ENCODE measurements at places on chromosomes 2 and 18.

DNA sequence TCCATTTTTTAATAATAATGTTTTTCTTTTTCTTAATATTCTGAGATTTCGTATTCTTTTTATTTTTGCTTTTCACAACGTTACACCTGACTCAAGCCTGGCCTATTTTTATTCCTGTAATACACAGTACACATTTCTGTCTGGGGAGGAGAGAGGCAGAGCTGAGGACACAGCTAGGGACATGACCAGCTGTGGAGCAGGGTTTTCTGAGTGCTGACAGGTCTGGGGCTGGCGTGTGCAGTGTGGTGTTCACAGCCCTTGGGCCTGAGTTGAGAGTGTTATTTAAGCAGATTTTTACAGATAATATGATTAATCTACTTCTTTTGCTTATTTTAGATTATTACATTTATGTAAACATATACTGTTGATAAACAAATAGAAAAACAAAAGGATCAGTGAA, 55.9 kb downstream of the ZAP70 start:
- DNase-seq = no peak

- DNase-seq = peak; percentile 88
Measured at GRCh38 chr2:27566628-27567027, 16.2 kb upstream of the ZNF512 start.

DNA sequence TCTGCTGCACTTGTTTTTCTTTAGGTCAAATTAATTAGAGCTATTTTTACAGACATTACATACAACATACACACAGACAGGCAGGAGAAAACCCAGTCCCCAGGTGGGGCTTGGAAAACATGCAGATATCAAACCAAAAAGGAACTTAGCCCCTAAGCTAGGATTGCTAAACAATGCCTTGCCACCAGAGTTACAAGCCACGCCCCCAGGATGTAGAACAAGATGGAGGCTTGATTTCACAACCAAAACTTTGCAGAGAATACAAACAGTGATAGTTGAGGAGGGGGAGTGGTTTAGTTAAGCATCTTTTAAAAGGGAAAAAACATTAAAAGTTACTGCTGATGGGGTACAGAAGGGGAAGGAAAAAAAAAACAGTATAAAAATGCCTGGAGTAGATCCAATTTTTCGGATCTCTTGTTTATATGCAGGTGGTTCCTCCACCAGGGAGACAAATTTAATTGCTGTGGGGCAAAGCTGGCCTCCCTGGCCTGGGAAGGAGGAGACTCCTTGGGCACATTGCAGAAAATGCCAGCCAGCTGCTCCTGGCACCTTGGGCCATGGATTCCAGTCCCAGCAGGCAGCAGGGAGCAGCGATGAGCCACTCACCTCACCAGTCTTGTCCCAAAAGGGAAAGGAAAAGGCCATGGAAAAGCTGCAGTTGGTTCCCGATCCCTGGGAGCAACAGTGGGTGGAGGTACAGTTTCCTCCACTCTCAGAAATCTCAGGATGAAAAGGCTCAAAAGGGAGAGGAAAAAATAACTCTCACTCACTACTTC, 348.4 kb upstream of the REG3G start:
- no peak for DNase-seq

DNA sequence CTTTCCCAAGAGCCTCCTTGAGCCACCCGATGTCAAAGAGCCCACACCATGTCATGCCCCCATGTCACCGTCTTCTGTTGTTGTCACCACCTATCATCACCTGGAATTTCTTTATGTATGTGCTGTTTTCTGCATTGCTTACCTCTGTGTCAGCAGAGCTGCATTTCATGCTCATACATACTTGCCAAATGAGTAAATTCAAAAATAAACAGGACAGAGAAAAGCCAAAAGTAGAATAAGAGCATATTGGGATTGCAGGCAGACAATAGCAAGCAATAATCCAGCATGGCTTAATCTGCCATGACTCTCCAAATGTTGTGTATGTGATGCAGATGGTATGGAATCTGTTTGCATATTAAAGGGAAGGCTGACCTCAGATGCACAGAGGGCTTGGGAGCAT, 15.3 kb upstream of the RGPD4 start:
- DNase-seq = no peak

DNA sequence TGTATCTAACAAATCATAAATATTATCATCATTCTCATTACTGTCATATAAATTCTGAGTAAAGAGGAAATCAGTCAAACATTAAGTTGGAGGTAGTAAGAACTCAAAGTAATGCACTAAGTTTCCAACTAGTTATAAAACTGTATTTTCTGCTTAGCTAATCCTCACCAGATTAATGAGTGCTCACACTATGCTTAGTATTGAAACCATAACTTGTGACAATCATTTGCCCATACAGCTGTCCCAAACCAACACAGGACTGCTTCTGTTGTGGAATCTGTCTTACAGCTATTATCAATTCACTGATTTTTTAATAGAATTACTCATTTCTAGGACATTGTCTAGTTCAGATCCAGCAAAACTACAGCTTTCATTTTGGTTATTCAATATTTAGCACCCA, 41.5 kb upstream of the TANK start:
- no peak for DNase-seq

DNA sequence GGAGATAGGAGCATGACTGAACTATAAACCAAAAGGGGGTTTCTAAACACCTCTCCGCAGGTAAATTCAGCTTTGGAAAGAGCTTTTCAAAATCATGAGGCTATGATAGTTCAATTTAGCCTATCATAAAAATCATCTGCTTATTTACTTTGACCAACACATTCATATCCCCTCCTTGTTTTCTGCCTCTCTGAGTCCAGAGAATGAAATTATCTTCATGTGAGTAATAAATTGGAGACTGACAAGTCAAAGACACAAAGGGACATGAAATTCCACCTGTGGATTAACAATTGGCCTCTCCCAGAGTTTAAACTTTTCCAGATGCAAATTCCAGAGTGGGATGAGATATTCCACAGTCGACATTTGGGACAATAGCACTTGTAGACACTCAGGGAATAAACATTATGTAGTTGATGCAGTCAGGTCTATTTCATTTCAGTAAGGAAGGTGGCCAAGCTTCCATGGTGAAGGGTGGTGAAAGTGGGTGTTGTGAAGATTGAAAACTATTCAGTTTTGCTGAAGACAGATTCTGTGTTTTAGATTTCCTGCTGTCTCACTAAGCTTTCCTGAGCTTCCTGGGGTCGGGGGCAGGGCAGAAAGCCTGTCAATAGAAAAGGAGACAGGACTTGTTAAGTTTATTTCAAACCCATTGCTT, 84.7 kb downstream of the CDC42EP3 start:
- no peak for DNase-seq

DNA sequence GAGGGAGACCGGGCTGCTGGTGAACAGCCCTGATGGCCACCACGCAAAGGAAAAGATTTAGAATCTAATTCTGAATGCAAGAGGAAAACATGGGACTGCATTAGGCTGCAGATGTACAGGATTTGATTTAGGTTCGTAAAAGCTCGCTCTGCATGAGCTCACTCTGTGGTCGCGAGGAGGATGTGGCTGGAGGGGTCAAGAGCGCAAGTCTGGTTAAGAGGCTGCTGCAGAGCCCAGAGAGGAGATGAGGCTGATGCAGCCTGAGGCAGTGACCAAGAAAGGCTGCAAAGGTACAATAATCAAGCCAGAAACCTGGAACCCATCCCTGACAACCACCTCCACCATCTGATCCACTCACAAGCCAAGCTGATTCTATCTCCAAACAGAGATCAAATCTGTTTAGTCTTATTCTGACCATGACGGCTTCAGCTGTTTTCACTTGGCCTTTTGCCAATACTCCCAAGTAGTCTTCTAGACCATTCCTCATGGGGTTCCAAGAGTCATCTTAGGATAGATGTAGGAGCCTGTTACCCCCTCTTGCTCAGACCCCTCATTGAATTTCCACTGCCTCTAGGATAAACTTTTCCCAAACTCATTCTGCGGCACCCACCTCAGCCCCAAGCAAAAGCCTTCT, 58.9 kb upstream of the ARL4C start:
- peak; percentile 46 for DNase-seq

- DNase-seq = no peak
Measured at GRCh38 chr2:121187982-121188411, 97.0 kb downstream of the TFCP2L1 start.

DNA sequence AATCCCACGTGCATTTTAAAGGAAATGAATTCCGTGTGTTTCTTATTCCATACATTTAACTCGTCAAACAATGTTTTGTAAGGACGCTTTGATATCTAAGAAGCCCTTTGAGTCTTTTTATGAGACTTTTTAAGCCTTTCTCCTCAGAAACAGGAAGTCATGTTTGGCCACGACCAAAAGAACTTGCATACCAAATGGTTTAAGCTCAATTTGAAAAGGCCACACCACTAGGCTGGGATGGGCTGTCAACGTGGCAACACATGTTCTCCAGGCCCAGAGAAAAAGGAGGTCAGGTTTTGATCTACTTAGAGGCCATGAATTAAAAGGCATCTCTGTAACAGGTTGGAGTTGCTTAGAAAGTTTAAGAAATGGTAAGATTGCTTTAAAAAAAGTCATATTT, 441.8 kb downstream of the CMPK2 start:
- no peak for DNase-seq

DNA sequence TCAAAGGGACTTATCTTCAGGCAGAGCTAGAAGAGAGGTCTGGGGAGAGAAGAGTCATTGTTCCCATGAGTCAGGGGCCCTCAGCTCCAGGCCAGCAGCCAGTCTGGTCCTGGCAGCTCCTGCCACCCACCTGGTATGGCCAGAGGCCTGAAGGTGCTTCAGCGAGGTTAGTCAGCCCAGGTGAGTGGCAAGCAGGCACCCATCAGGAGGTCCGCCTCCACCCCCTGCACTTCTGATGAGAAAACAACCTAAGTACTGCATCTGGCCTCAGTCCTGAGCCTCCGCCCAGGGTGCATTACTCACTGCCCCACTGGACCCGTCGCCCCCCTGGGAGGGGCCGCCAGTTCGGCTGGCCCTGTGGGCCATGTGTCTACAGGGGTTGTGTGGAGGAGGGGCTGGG, 130.2 kb downstream of the INHBB start:
- DNase-seq = no peak

GRCh38 chr2:101696272-101697123, 1.0 kb upstream of the MAP4K4 start:
- peak; percentile 32 for DNase-seq

GRCh38 chr2:179655627-179656026, 205.8 kb downstream of the ZNF385B start:
- no peak for DNase-seq

GRCh38 chr18:62634979-62635630, 80.2 kb upstream of the PHLPP1 start:
- no peak for DNase-seq

DNA sequence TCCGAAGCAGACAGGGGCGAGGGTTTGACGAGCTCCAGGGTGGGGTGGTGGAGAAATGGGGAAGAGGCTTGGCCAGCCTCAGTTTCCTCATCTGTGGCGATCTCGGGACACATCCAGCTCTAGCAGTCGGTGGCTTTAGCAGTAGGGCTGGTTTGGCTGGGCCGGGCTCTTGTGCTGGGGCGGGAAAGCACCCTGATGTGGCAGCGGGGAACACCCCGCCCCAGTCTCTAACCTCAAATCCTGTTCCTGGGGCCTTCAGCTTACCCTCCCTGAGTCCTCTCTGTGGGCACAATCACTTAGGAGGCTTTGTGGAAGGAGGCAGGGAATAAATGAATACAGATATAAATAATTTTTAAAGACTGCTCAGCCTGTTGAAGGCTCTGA, 26.5 kb upstream of the MCFD2 start:
- peak; percentile 43 for DNase-seq

DNA sequence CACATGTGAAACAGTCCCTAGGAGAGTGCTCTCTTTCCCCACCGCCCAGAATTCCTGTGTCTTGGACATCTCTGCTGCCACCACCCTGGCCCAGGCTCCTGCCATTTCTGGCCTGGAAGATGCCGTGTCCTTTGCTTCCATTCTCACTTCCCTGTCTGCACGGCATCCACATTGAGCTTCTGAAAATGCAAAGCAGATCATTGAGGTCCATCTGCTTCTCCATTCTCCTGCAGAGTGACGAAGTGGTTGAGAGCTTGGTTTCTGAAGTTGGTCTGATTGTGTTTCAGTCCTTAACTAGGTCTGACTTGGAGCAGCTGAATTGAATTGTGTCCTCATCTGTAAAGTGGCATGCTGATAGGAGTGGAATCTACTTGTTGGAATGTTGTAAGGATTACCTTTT, 98.7 kb upstream of the MGAT5 start:
- DNase-seq = no peak

DNA sequence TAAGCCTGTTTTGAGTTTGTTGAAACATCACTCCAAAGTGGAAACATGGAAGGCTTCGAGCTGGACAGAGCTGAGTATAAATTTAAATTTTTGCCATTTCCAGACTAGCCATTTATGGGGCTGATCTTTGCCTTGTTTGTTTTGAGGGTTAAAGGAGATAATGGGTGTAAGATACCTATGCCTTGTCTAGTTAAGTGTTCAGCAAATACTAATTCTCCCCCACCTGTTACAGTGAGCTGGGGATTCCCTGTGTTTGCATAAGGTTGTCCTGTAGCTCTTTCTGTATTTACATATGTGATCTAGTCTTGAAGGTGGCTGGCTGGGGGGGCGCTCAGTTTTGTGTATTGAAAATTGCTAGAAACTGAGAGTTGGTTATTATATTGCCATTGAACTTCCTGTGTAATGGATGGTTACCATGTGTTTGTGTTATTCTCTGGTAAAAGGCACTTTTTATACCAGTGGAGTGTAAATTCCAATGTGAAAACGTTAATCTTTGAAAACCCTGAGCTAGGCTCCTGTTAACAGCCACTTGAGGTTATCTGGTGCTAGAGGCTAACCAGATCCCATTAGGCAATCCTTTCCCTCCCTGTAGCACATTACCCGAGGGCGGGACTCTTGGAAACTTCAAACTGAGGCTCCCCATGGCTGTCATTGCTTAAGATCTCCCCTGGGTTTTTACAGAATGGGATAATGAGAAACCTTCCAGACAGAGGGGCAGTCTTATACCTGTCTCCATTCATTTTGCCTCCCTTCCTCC, 26.7 kb downstream of the TANC1 start:
- DNase-seq = no peak

DNA sequence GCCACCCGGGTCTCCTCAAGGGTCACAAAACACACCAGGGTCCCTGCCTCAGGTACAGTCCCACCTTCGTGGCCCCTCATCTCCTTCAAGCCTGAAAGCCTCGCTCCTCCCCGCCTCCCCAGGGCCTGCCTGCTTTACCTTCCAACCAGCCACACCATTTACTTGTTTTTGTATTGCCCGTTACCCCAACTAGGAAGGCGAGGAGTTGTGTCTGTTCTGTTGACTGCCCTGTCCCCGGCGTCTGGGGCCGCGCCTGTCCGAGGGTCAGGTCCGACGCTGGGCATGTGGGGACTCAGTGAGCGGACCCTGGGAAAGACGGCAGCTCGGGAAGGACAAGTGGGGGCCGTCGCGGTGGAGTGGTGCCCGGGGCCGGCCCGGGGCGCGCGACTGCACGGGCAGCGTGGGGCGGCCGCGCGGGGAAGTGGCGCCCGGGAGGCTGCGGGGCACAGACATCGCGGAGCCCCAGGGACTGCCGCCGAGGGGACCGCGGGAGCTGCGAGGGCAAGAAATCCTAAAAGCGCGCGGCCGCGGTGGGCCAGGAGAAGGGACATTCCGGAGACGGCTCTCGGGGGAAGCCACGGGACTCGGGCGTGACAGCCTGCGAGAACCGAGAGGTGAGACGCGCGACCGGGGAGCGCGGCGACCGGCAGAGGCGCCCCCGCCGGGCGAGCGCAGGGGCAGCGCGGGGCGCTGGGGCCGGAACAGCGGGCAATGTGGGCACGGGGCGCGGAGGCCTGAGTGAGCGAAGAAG, 797 bp upstream of the GRHL1 start:
- no peak for DNase-seq
